ENCODE measurements at places on chromosomes 5 and 9.

- DNase-seq = no peak
Measured at GRCh38 chr9:18747595-18747994, 273.6 kb downstream of the ADAMTSL1 start.

GRCh38 chr9:33719581-33720374 lies 75.6 kb upstream of the PRSS3 start:
- no peak for DNase-seq

- DNase-seq = no peak
Measured at GRCh38 chr5:146254223-146254622, 50.8 kb downstream of the RBM27 start.

DNA sequence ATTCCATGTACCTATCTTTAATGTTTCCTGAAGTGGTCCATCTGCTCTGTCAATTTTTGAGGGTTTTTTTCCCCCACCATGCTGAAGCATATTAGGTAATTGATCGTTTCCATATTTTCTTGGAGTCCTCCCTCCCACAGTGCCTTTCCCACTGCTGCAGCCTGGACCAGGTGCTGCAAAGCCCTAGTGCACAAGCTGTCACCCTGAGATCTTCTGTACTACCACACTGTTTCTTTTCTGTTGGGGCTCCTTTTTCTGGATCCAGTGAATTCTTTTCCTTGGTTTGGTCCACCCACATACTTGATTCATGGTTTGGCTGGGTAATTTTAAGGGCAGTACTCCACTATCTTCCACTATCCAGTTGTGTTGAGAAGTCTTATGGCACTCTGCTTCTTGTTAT lies 30.9 kb upstream of the FAM169A start:
- no peak for DNase-seq

GRCh38 chr5:10626473-10627013 lies 62.7 kb downstream of the ANKRD33B start:
- DNase-seq = peak; percentile 95

GRCh38 chr5:73812457-73812856 lies 186.5 kb downstream of the ARHGEF28 start:
- DNase-seq = no peak

GRCh38 chr9:96515621-96516470 lies 65.9 kb downstream of the HABP4 start:
- no peak for DNase-seq

All from MV-4-11 (cell line).